Cardiac muscle cell (in vitro differentiated cells and primary cell): ENCODE measurements at places on chromosomes 1 and 21. TPM values are rescaled to one million over a fixed set of nuclear protein-coding genes. Genes with fewer than 3 reads are reported as not detected.

ZSWIM5 gene
- 6.6 and 10.3 TPM in 2 replicates for total RNA-seq

DNA sequence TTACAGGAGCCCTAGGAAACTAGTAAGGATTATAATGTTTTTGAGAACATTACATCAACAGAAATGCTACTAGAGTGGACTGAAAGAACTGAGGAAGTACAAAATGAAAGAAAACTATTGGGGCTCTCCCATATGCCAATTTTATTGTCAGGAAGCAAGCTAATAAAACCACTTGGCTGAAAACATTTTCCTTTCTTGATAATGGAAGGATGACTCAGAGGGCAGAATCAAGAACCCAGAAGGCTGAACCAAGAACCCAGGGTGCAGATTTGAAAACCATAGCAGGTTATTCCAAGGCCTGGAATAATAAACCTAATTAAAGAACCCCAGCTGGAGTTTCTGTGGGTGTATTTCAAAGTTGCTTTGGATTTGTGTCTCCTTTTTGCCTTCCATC, 70.7 kb downstream of the RPE65 start:
- DNase-seq = no peak

GRCh38 chr1:221925947-221926346, 184.1 kb upstream of the DUSP10 start:
- DNase-seq = no peak

HES5 gene
- not detected in 2 replicates for total RNA-seq

DNA sequence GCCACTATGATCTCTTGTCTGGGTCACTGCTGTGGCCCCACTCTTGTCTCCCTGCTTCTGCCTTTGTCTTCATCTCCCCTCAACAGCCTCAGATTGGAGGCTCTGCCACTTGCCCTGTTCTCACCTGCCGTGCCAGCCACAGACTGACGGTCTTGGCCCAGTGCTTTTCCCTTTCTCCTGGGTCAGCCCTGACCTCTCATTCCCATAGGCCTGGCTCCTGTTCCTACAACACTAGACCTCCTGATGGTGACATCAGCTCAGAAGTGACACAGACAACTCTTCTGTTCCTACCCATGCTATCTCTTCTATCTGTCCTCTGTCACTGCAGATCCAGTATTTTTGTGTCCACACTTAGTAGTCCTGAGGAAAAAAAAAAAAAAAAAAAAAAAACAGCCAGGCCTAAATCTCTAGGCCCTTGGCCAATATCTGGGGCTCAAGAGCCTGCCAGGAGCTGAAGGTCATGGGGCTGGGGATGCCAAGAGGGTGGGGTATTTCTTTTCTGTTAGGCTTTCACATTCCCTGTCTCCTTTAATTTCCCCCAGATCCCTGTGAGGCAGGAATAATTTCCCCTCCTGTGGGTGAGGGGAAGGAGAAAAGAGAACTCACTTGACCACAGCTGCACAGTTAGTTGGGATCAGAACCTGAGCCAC, 42.0 kb upstream of the FOXO6 start:
- no peak for DNase-seq

DNA sequence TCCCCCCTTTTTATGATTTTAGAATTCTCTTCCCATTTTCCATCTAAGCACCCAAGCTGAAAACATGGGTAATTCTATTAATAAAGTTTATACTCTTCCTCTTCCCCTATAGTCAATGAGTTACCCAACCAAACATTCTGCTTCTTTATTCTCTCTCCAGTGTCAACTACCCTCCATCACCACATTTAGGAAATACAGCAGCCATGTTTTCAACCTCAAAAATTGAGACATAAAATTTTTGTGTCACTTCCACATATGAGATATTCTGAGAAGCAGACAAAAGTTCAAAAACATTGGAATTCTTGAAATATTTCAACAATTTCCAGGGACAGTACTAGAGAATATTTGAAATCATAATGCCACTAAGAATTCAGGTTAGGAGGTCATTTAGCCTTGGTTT, 64.8 kb upstream of the ATP1A1 start:
- DNase-seq = no peak
